ENCODE measurements at places on chromosomes 12 and 14.

DNA sequence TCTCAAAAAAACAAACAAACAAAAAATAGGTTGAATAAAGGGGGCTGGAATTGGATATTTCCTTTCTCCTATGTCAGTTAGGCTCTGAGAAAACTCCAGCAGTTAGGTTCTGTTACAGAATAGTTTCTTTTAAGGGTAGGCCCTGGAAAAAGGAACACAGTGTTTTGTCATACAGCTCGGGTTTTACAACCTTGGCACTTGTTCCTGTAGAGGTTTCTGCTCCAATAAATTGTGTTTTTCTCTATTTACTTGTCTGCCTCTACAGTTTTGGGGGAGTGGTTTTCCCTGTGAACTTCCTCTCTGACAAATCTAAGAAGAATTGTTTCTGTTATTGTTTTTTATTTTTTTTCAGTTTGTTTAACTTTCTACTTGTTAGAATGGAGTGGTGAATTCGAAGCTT, 167.6 kb downstream of the ACSS3 start:
- no peak for DNase-seq

DNA sequence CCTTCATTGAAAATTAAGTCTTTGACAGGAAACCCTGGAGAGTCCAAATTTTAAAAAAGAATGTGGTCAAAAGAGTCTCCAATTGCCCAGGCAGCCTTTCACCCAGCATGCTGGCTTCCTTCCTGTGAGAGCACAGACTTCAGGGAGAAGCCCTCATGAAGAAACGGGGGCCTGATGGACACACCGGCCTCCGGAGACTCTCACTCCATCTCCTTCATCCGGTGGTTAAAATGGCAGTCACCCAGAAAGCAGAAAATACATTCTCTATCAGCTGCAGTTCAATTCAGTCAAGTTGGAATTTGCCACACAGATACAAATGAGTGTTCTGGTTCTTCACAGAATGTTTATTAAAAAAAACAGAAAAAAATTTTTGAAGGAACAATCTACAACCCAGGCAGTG, 56.5 kb downstream of the CPM start:
- DNase-seq, result no peak

- no peak for DNase-seq
These were observed 69.4 kb downstream of the ARMH4 start for GRCh38 chr14:58082491-58083098.

DNA sequence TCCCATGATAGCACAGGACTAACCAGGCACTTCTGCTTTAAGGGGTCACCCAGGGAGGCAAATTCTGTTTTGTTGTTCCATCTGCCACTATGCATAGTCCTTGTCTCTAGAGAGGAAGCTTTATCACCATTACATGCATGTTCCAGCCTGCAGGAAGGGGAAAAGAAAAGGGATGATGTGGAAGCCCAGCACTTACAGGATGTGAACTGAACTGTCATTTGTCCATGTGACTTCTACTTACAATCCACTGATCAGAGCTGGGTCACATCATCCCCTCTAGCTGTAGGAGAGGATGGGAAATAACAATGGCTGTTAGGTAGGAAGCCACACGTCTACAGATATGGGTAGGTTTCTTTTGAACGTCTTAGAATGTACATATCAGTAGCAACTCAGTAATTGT, 203.1 kb downstream of the PTPRO start:
- no peak for DNase-seq

DNA sequence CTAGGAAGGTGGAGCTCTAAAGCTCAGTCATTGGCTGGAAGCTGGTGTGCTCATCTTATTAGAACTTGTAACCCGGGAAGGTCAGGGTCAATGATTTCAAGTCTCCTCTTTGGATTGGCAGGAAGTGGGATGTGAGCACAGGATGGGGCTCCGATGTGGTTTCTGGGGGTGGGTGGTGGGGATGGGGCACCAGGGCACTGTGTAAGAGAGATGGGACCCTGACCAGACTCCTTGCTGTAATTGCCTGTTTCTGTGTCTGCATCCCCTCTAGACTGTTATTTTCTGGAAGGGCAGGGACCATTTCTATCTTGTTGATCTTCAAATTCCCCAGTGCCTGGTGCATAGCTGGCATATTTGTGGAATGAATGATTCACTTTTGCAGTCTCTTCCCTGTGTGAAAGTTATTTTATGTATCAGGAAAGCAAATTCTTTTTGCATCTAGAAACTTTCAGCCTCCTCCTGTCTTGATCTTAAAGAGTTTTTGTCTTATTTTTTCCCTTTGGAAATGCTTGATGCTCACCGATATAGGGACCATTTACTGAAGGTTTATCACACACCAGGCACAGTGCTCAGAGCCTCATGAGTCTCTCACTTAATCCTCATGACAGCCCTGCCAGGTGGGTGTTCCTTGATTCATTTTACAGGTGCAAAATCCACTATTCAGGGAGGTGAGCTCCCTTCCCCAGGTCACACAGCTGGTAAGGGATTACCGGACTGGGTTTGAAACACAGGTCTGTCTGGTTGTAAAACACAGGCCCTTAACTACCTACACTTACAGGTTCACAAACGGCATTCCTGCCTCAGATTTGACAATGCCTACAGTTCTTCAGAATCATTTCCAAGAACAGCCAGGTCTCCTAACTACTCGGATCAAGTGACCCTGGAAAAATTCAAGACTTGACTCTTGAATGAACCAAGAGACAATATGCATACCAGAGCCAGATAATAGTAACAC, 86.9 kb upstream of the IGF1 start:
- no peak for DNase-seq

DNA sequence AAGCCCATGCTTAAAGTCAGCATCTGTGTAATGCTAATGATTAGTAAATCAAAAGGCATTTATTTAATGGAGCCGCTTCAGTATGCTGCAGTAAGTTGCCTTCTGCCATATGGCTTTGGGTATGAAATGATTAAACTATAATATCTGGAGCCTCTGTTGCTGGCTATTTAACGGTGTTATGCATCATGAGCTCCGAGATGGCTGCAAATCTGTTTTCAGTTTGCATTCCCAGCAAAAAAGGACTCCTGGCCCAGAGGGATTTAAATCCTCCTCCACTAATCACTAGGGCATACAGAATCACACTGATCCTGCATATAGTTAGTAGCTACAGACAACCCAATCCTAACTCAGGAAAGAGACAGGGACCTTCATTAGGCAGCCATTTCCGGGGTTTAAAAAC, 171.5 kb upstream of the EEA1 start:
- no peak for DNase-seq

- DNase-seq, result no peak
These were observed 319.7 kb downstream of the SNAPC1 start for GRCh38 chr14:62081951-62082350.

GRCh38 chr12:131044760-131045381, 91.2 kb downstream of the ADGRD1 start:
- DNase-seq, result no peak

GRCh38 chr12:1595690-1596347, 1.4 kb upstream of the FBXL14 start:
- DNase-seq, result no peak

Data from testis (tissue), 5 donors.